ENCODE measurements at places on chromosomes 6 and 20. TPM values are rescaled to one million over a fixed set of nuclear protein-coding genes. Genes with fewer than 3 reads are reported as not detected.

DNA sequence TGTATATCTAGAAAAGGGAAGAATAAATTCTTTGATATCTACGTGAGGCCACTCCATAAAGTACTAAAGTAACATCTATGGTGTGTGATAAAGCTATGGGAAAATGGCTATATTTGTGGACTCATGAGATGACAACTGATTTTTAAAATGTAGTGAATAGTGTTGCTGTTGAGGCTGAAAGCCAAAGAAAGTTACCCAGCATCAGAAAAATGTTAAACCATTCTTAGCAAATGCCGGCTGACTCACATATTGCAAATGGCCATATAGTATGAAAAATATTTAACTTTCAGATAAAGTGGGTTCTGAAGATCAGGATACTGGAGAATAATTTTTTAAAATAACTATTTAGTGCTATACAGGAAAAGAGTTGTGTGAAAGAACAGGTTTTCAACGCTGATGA, 129.9 kb upstream of the GRIK2 start:
- no peaks in the 10 kb centered on the region for H3K4me1 ChIP-seq
- no peak overlapping the region for H3K4me3 ChIP-seq
- no peak for DNase-seq

The FAM50B gene
- 1.6 TPM for total RNA-seq

- H3K4me1 ChIP-seq = peaks cover 2% of the 10 kb centered on the region
- H3K27me3 ChIP-seq = no peaks in the 10 kb centered on the region
- no peak overlapping the region for H3K27ac ChIP-seq
- peaks cover 3% of the 10 kb centered on the region for H3K36me3 ChIP-seq
Observed at GRCh38 chr6:138297761-138298298, 79.5 kb upstream of the PBOV1 start.

The SPDEF gene
- not detected for total RNA-seq

GRCh38 chr6:118280210-118280609, 267.9 kb upstream of the PLN start:
- H3K4me1 ChIP-seq = peaks cover 3% of the 10 kb centered on the region
- no peak for DNase-seq
- no peaks in the 10 kb centered on the region for H3K36me3 ChIP-seq
- peaks cover 20% of the 10 kb centered on the region for H3K27me3 ChIP-seq

GRCh38 chr6:168765752-168766151, 324.8 kb downstream of the SMOC2 start:
- H3K27ac ChIP-seq = no peak overlapping the region
- DNase-seq = no peak
- H3K4me3 ChIP-seq = no peak overlapping the region
- H3K36me3 ChIP-seq = no peaks in the 10 kb centered on the region
- peaks cover 2% of the 10 kb centered on the region for H3K27me3 ChIP-seq

The IL20RA gene
- 0.22 TPM for total RNA-seq

DNA sequence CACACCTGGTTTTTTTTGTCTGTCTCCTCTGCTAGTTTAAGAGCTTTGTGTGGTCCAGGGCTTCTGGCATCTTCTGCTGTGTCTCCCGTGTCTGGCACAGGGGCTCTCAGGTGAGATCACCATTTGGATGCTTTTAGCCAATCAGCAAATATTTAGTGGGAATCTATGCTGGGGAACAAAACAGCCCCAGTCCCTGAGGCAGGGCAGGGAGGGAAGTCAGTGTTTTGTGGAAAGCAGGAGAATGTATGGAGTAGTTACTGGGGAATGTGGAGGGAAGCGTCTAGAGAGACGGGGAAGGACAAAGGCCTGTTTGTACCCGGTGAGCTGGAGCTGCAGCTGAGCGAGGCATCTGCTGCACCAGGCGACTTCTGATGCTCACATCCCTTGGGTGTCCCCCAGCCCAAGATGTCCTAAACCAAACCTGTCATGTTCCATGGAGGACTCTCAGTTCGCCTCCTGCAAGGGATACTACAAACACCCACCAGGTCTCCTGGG, 49.3 kb upstream of the NNAT start:
- H3K4me3 ChIP-seq = no peak overlapping the region
- H3K4me1 ChIP-seq = no peaks in the 10 kb centered on the region
- peaks cover 8% of the 10 kb centered on the region for H3K36me3 ChIP-seq
- peaks cover 28% of the 10 kb centered on the region for H3K27me3 ChIP-seq

- no peak for DNase-seq
- H3K36me3 ChIP-seq = peaks cover 6% of the 10 kb centered on the region
- H3K27me3 ChIP-seq = no peaks in the 10 kb centered on the region
- peaks cover 17% of the 10 kb centered on the region for H3K4me1 ChIP-seq
- H3K27ac ChIP-seq = no peak overlapping the region
Observed at GRCh38 chr6:89527634-89528033, 94.7 kb downstream of the ANKRD6 start.

DNA sequence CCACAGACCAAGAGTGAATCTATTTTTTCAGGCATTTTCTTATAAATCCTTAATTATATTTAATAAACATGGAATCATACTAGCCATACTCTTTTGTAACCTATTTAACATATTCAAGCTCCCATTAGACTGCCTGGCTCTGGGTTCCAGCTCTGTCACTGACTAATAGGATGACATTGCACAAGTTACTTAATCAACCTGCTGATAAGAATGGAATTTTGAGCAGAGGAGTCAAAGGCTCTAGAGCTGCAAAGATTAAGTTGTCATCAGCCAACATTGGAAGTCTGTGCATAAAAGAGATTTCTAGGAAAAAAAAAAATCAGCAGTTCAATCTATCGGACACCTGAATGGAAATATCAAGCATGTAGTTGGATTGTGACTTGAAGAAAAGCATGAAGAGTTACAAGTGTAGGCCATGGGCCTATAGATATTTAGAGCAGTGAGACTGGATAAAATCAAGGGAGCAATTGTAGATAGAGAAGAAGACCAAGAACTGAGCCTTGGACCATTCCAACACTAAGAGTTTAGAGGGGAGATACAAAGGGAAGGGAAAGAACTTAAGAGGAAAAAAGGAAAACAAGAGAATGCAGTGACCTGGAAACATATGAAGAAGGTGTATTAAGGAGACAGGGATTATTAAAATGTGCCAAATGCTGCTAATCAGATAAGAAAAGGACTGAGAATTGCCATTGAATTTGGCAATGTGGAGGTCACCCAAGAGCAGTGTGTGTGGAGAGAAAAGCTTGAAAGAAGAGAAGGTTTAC, 11.0 kb upstream of the HINT3 start:
- H3K27ac ChIP-seq = peak overlapping the region; percentile 97
- no peaks in the 10 kb centered on the region for H3K27me3 ChIP-seq
- no peak for DNase-seq
- peak overlapping the region; percentile 10 for H3K4me3 ChIP-seq

DNA sequence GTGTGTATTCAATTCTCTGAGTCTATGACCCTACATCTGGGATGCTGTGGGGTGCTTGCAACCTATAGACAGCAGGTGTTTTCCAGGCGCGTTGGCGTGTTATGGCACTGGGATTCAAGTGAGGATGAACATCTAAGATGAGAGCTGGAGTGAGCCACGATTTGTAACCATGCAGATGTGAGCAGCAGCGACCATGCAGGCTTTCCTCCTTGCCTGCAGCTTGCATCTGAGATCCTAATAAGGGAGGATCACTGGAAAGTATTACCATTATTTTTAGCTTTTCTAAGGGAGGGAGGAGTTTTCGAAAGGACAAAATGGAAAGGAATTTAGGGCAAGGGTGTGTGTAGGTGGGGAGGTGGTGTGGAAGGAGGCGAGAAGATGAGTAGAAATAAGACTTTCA, 216.7 kb downstream of the ATXN1 start:
- DNase-seq = no peak

The REM1 gene
- not detected for total RNA-seq

The TM9SF4 gene
- 87.9 TPM for total RNA-seq

DNA sequence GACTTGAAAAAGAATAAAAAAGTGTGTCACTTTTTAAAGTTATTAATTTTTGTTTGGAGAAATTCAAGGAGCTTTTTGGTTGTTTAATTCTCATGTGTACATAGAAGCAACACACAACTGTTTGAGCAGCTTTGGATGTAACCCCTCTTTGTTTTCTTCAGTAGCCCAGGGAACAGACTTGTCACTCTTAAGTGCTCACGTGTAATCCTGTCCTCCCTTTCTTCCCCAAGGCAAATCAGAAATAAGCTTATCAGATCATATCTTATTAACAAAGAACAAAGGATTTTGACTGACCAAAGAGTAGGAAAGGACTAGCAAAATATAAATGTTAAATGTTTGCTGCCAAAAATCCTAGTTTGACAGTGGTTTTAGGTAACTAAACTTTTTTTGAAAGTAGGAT, 7.3 kb upstream of the FLRT3 start:
- no peak overlapping the region for H3K4me3 ChIP-seq
- no peak overlapping the region for H3K27ac ChIP-seq
- H3K27me3 ChIP-seq = no peaks in the 10 kb centered on the region
- H3K36me3 ChIP-seq = no peaks in the 10 kb centered on the region
- no peaks in the 10 kb centered on the region for H3K4me1 ChIP-seq
- DNase-seq = no peak

GRCh38 chr20:58141971-58142842, 86.2 kb downstream of the ANKRD60 start:
- no peak overlapping the region for H3K27ac ChIP-seq
- H3K27me3 ChIP-seq = peaks cover 23% of the 10 kb centered on the region
- peaks cover 4% of the 10 kb centered on the region for H3K36me3 ChIP-seq
- peaks cover 14% of the 10 kb centered on the region for H3K4me1 ChIP-seq

GRCh38 chr6:108872575-108872974, 24.4 kb downstream of the ARMC2 start:
- peaks cover 38% of the 10 kb centered on the region for H3K4me1 ChIP-seq
- H3K4me3 ChIP-seq = no peak overlapping the region
- no peaks in the 10 kb centered on the region for H3K27me3 ChIP-seq
- no peak for DNase-seq
- peaks cover 3% of the 10 kb centered on the region for H3K36me3 ChIP-seq

GRCh38 chr20:44153636-44154043, 33.3 kb downstream of the JPH2 start:
- H3K36me3 ChIP-seq = peaks cover 36% of the 10 kb centered on the region
- H3K4me1 ChIP-seq = peaks cover 55% of the 10 kb centered on the region
- H3K27me3 ChIP-seq = no peaks in the 10 kb centered on the region
- DNase-seq = no peak

- H3K4me3 ChIP-seq = no peak overlapping the region
- H3K36me3 ChIP-seq = no peaks in the 10 kb centered on the region
- H3K27ac ChIP-seq = no peak overlapping the region
- DNase-seq = peak; percentile 84
Observed at GRCh38 chr6:41680182-41680965, 42.1 kb downstream of the MDFI start.

- no peak overlapping the region for H3K4me3 ChIP-seq
- H3K36me3 ChIP-seq = no peaks in the 10 kb centered on the region
- no peak overlapping the region for H3K27ac ChIP-seq
- no peaks in the 10 kb centered on the region for H3K27me3 ChIP-seq
- H3K4me1 ChIP-seq = no peaks in the 10 kb centered on the region
Observed at GRCh38 chr20:61797200-61797599, 268.5 kb downstream of the TAF4 start.

The C20orf204 gene
- total RNA-seq = 0.97 TPM

The POLH gene
- 25.8 TPM for total RNA-seq

GRCh38 chr6:20024316-20024673, 187.1 kb downstream of the ID4 start:
- DNase-seq = no peak
- no peak overlapping the region for H3K4me3 ChIP-seq
- no peaks in the 10 kb centered on the region for H3K36me3 ChIP-seq
- H3K27ac ChIP-seq = no peak overlapping the region
- peaks cover 3% of the 10 kb centered on the region for H3K27me3 ChIP-seq

GRCh38 chr20:41180599-41181333, 43.4 kb downstream of the PLCG1 start:
- H3K27ac ChIP-seq = peak overlapping the region; percentile 54
- H3K4me3 ChIP-seq = no peak overlapping the region
- H3K27me3 ChIP-seq = no peaks in the 10 kb centered on the region

- H3K4me3 ChIP-seq = no peak overlapping the region
- H3K36me3 ChIP-seq = peaks cover 2% of the 10 kb centered on the region
- peaks cover 7% of the 10 kb centered on the region for H3K4me1 ChIP-seq
Observed at GRCh38 chr6:1143655-1144054, 168.2 kb upstream of the FOXQ1 start.

DNA sequence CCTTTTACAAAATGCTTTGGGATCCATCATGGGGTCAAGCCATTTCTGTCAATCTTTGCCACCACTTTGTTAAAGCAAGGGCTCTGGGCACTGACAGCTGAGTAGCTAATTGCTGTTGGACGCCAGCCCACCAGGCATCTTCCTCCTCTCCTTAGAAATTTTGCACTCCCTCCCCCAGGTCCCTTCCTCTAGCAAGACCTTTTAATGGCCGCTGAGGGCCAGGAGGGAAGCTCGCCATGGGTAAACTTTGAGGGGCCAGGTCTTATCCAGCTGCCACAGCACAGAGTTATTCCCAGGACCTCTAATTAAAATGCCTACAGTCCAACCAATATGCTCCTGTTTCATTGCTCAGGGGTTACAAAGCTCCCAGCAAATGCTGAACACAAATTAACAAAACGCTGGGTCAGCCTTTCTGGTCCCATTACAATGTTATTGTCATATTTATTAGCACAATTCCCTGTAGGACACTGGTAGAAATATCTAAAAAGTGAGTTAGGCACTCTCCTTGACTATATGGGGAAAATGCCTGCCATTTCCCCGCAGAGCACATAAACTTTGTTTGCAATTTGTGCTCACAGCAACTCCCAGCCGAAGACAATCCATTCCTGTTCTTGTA, 16.8 kb downstream of the SCML4 start:
- no peak for DNase-seq
- no peaks in the 10 kb centered on the region for H3K36me3 ChIP-seq
- peaks cover 3% of the 10 kb centered on the region for H3K27me3 ChIP-seq
- no peak overlapping the region for H3K4me3 ChIP-seq
- no peak overlapping the region for H3K27ac ChIP-seq
- peaks cover 10% of the 10 kb centered on the region for H3K4me1 ChIP-seq

- H3K4me1 ChIP-seq = peaks cover 9% of the 10 kb centered on the region
- H3K27ac ChIP-seq = no peak overlapping the region
- DNase-seq = no peak
- H3K36me3 ChIP-seq = peaks cover 3% of the 10 kb centered on the region
- no peaks in the 10 kb centered on the region for H3K27me3 ChIP-seq
- no peak overlapping the region for H3K4me3 ChIP-seq
Observed at GRCh38 chr6:85431271-85431670, 18.6 kb upstream of the NT5E start.

DNA sequence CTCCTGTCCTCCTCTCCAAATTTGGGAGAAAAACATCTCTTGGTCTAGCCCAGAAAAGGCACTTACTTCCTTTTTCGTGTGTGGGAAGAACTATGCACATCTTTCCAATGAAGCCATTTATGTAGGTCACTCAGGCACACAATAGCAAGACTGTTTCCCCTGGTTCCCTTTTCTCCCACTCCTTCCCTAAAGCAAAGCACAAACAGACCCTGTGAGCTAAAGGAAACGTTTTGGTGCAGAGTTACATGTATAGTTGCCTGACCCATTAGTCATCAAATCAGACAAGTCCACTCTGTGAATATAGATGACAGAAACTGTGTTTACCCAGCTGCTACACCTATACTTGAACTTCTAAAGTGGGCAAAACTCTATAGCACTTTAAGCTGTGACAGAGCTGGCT, 474.6 kb downstream of the COL12A1 start:
- H3K4me3 ChIP-seq = no peak overlapping the region
- no peak for DNase-seq
- no peaks in the 10 kb centered on the region for H3K27me3 ChIP-seq
